Posterior cingulate gyrus (tissue), 11 donors: ENCODE measurements at places on chromosomes 11 and 22.

- peak; percentile 66 for DNase-seq
These were observed 11.1 kb upstream of the TAB1 start for GRCh38 chr22:39388261-39389011.

DNA sequence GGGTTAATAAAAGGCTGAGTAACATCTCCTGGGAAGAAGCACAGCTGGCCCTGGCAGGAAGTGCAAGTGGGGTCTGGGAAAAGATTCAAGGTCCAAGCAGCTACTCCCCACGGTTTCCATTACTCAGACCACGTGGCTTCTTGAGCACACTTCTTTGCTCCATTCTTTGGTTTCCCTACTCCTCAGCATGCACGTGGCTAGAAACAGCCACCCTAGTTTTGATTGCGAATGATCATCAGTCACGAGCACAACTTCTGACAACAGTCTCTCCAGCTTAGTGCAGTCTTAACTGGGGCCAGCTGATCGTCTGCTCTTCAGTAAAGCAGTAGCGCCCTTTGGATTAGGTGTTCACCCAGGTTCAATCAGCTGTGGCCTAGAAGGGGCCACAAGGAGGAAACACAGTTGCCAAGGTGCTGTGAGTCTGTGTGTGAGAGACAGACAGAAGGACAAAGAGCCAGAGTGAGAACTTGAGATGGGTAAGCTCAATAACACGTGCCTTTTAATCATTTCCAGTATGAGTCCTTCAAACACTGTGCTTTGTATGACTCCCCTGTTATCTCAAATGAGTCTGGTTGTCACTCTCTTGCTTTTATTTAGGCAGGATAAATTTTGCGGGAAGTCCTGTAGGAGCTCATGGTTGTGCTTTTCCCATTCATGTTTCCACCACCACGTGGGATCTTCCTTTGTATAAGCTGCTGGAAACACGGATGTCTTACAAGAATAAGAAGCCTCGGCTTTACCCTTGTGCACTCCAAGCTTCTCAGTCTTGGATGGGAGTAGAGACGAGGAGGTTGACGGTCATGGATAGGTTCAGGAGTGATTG lies 901 bp upstream of the PARVA start:
- DNase-seq, result no peak

DNA sequence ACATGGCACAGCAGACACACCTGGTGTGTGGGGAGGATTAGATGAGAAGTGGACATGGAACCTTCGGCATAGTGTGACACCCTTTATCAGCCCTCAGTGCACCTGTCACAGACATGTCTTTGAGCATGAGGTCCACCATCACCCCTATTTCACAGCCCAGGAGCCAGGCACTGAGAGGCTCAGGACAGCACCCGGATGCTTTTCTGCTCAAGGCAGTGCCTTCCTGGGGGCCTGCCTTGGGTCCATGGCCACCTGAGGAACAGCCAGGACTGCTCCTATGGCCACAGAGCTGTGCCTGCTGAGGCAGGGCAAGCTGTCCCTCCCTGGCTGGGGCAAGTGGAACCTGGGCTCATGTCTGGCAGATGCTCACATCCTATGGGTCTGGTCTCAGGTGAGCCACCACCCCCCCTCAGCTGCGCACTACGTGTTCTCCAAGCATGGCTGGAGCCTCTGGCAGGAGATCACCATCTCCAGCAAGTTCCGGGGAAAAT lies 75.8 kb downstream of the MORC2 start:
- no peak for DNase-seq

- no peak for DNase-seq
These were observed 22.7 kb upstream of the CD5 start for GRCh38 chr11:61079416-61080150.

DNA sequence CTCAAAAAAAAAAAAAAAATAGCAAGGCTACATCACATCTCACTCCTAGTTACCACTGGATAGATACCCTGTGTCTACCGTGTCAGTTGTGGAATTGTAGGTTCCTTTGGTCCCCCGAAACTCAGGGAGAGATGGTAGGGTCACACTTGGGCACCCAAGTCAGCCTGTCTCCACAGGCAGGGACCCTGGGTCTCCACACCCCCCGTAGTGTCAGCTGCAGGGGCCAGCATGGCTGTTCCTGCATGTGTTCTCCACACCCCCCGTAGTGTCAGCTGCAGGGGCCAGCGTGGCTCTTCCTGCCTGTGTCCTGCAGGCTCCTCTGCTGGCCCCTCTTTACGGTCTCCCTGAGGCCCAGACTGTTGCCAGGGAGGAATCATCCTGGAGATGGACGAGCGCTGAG lies 282.1 kb downstream of the BRD1 start:
- peak; percentile 6 for DNase-seq

DNA sequence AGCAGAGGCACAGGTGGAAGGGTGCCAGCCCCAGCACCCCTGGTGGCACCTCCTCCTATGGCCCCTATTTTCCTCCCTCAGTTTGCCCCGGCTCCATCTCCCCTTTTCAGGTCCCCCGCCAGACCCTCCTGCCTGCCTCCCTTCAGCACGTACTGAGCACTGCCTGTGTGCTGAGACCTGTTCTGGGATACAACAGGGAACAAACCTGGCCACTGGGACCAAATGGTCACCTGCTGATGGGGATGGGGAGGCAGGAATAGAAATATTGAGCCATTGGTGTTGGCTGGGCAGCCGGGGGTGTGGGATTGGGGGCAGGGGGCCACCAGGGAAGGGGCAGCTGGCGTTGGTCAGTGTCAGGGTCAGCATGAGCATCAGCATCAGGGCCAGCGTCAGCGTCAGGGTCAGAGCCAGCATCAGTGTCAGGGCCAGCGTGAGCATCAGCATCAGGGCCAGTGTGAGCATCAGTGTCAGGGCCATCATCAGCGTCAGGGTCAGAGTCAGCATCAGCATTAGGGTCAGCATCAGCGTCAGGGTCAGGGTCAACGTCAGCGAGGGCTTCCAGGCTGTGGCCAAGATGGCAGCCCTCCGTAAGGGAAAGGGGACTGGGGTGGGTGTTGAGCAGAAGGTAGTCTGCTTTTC lies 7.5 kb downstream of the ZNF74 start:
- DNase-seq, result no peak

- DNase-seq, result peak; percentile 70
These were observed 55.3 kb upstream of the FBXO3 start for GRCh38 chr11:33829430-33830141.

DNA sequence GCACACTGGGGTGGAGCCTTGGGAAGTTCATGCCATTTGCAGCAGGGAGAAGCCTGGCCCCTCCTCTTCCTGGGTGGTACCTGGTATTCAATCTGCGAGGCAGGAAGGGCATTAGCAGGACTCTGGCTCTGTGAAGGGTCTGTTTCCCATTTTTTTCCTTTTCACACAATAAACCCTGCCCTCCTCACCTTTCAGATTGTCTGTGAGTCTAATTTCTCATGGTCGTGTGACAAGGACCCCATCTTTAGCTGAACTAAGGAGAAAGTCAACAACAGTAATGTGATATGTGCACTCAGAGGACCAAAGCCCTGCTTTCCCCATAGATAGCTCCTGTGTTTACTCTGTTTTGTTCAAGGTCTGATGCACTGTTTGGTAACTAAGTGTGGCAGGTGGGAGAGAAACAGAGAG lies 26.6 kb upstream of the CASP4 start:
- no peak for DNase-seq

DNA sequence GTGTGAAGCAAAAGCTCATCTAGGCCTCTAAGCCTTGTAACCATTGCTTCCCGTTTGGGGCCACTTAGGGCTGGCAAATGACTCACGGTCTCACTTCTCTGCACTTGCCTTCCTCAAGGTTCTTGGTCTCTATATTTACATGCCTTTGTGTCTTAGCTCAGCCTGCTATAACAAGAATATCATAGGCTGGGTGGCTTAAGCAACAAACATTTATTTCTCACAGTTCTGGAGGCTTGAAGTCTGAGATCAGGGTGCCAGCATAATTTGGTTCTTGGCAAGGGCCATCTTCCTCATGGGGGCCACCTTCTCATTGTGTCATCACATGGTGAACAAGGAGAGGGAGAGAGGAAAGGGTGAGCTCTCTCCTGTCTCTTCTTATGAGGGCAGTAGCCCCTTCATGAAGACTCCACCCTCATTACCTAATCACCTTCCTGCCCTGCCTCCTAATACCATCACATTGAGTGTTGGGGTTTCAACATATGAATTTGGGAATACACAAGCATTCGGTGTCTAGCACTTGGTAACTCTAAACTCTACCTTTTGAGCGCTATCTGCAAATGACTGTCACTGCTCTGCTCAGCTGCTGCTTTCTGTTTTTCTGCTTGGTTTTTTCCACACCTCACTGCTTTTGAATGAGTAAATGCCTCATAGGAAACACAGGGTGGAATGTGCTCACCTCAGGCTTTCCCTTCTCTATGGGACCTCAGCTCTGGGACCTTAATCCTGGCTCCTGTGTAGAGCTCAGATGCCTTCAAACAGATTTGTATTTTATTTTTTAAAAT lies 16.2 kb upstream of the ME3 start:
- DNase-seq, result no peak

- DNase-seq, result no peak
These were observed 19.4 kb downstream of the OR2AT4 start for GRCh38 chr11:75077316-75077715.

DNA sequence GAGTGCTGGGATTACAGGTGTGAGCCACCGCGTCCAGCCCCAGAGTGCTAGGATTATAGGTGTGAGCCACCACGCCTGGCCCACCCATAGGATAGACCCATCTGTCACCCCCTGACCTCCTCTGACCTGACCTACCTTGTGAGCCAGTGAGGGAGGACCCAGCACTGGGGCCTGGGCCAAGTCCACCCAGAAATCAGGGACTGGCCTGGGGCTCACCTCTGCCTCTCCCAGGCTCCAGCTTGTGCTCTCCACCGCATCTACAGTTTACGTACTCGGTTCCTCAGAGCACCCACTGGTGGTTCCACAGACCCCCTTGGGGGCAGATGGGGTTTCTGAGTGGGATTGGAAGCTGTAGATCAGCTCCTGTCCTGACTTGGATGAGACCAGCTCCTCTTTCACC lies 6.4 kb downstream of the SLC29A2 start:
- DNase-seq, result no peak

GRCh38 chr22:39877079-39877845 lies 16.3 kb downstream of the ENTHD1 start:
- DNase-seq, result no peak

DNA sequence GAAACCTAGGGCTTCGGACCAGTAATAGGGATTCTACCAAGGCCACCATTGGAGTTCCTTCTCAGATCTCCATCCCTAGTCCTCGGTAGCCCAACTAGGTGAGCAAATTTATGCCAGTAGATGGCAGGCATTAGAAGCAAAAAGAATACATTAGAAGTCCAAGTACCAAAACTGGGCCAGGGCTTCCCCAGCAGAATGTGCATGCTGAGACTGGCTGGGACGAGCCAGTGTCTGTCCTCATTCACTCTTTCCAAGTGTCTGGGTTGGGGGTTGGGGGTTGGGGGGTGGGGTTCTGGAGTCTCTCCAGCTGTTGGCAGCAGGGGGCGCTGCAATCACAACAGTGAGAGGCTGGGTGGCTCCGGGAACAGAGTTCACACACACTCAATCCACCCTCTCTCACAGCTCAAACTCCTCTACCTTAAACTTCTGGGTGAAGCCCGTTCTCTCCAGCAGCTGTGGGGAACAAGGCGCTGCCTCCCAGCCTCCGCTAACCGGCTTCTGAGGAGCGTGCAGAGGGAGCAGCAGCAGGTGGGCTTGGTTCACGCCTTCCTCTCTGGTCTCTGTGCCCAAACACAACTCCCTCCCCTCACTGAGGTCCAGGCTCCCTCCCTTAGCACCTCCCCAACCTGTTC lies 57.5 kb downstream of the BTG4 start:
- DNase-seq, result peak; percentile 81

DNA sequence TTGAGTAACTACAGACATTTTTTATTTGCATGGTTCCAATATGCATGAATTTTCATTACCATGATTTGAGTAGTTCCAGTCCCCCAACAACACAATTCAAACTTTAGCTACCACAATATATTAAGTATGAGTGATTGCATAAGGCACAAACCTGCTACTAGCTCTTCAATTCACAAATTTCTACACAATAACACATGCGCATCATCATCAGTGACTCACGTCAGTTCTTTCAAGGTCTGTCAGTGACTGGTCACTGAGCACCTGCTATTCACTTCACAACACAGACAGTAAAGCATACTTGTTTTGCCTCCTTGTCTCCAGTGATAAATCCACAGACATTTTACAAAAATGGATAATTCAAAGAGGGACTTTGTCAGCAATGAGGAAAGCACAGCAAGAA lies 435.1 kb upstream of the CCDC90B start:
- DNase-seq, result no peak

DNA sequence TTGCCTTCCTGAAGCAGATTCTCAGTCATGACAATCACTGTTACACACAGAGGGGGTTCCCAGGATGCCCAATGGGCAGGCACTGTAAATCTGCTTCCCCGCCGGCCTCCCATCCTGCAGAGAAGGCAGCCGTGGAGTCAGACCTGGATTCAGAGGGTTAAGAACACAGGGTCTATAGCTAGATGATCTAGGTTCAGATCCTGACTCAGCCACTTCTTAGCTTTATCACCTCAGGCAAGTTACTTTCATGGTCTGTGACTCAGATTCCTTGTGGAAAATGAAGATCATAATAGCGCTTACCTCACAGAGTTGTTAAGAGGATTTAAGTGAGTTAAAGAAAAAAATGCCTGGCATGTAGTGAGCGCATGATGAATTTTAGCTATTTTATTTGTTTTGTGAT lies 95.9 kb downstream of the TIMP3 start:
- DNase-seq, result no peak

DNA sequence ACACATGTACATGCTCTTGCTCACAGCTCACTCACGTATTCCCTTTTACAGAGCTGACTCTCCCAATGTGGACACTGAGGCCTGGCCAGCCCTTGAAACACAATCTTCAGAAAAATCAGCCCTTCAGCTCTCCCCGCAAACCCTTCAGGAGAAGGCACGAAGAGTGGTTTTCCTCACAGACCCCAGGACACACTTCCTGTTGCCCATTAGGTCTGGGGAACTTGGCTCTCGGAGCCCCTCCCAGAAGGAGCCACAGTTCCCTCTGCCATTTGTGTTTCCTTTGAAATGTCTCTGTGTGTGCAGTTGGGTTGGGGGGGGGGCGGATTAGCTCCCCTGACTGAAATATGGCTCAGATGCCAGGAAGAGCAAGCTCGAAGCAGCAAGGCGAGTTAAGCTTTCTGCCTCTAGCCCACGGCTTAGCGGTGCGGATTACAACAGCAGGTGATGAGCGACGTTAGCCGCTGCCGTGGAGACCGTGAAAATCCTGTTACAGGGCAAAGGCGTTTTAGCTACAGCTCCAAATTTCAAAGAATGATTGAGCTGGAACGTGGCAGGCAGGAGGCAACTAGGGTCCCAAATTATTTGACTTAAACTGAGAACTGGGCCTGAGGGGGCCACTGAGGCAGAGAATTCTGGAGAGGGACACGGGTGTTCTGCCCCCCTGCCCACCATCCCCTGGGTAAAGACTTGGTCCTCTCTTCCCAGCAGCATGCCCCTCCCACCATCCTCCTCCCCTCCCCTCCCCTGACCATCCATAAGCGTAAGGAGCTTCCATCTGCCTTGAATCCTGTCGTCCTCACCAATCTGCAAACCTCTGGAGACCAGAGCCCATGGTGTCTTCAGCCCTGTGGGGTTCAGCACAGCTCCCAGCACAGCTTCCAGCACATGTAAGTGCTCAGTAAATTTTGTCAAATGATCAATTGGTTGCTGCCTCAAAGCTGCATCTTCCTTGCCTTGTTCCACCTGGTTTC lies 598.6 kb downstream of the BUD13 start:
- no peak for DNase-seq
